NCI-H2029 treated with DMSO at 0.1 percent for 48 hours (cell line): ENCODE measurements at places on chromosomes 12 and 14.

DNA sequence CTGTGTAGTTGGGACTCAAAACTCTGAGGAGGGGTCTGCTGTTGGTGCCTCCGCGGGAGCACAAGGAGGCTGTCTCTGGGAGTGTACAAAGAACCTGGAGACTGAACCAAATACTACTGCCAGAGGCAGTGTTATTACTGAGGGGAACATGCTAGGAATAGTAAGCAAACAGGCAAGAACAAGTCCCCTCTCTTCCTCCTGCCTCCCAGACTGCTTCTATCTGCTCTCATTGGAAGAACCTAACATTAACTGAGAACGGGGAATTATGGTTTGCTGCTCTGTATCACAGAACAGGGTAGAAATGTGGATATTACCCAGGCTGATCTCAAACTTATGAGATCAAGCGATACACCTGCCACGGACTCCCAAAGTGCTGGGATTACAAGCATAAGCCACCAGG, 4.5 kb upstream of the KMT5A start:
- DNase-seq, result no peak

DNA sequence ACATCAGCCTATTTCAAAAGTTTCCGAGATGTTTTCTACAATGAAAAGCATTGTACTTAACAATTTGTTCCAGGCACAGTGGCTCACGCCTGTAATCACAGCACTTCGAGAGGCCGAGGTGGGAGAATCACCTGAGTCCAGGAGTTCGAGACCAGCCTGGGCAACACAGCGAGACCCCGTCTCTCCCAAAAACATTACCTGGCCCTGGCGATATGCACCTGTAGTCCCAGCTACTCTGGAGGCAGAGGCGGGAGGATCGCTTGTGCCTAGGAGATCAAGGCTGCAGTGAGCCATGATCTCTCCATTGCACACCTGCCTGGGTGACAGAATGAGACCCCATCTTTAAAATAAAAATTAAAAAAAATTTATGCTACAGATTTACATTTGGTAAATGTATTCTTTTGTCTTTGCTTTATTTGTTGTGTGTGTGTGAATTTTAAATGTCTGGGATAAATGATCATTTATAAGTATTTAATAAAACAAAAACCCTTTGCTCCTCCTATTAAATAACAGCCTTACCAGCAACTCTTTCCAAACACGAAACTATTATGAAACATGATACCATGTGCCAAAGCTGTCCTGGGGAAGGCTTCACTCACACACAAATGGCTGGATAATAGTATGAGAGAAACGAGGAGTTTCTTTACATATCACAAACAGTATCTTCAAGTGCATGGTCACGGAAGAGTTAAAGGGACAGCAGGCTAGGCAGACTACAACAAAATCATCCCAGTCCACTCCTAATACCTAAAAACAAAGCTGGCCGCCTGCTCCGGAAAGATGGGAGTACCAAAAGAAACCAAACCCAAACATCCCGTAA, 1.1 kb downstream of the ATXN3 start:
- no peak for DNase-seq

- peak; percentile 63 for DNase-seq
These were observed at the start of gene PAWR for GRCh38 chr12:79690638-79691510. Gene PAWR, minus strand, starts transcription at chr12:79690964. Its CDS starts 720 bp downstream, at chr12:79690244.

- DNase-seq, result no peak
These were observed 117.7 kb downstream of the ZFP36L1 start for GRCh38 chr14:68675233-68675577.

GRCh38 chr12:26271889-26272492, 76.6 kb downstream of the SSPN start:
- no peak for DNase-seq

DNA sequence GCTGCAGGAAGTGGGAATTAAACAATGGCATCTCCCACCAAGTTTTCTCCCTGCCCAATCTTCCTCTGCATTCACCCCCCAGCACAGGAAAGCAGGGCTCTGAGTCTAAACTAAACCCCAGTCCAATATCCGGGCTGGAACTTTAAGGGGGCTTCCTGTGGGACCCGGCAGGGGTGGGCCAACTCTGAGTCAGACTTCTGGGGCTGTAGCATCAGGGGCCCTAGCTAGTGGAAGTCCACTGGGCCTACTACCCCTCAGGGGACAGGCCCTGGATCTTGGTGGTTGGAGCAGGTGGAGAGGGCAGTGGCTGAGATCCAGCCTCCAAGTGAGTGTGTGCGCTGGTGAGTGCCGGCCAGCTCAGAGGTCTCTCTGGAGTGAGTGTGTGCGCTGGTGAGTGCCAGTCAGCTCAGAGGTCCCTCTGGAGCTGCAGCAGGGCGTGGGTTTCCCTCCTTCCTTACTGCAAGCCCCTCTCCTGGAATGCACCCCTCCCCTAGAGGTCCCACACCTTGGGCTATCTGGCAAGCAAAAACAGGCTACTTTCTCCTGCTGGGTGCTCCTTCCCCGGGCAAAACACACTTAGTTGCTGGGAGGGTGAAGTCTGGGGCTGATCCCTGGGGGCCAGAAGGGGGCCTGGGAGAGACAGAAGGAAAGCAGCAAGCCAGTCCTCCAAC, 5.6 kb upstream of the LHX5 start:
- DNase-seq, result no peak

DNA sequence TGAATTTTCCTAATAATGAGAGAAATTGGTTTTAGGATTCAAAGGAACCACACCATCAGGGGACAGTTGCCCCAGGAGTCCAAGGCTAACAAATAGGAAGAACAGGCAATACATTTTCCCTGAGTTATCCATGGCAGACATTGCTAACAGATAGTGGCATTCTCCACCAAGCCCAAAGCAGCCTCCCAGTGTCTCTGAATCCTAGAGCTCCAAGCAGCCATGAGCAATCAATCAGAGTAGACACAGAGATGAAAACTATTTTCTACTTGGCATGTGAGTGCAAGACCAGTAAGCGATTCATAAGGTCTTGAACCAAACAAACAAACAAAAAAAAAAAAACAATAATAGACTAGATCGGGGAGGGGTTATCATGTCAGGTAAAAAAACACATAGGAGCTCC, 515.7 kb downstream of the MED13L start:
- no peak for DNase-seq

GRCh38 chr14:70782361-70782760, 27.0 kb downstream of the MAP3K9 start:
- no peak for DNase-seq

DNA sequence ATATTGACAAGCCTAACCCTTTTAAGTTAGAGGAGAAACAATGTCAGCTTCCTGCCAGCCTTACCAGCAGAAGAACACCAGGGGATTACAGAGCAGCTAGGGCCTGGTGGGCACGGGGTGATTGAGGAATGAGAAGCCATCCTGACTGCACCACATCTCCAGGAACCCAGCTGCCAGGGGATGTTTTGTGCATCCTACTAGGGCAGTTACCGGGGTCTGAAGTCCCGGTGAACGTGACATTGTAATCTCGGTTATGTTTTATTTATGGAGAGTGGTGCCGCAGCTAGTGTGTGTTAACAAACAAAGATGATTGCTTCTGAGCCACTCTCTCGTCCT, 115.9 kb downstream of the BCL11B start:
- DNase-seq, result no peak

DNA sequence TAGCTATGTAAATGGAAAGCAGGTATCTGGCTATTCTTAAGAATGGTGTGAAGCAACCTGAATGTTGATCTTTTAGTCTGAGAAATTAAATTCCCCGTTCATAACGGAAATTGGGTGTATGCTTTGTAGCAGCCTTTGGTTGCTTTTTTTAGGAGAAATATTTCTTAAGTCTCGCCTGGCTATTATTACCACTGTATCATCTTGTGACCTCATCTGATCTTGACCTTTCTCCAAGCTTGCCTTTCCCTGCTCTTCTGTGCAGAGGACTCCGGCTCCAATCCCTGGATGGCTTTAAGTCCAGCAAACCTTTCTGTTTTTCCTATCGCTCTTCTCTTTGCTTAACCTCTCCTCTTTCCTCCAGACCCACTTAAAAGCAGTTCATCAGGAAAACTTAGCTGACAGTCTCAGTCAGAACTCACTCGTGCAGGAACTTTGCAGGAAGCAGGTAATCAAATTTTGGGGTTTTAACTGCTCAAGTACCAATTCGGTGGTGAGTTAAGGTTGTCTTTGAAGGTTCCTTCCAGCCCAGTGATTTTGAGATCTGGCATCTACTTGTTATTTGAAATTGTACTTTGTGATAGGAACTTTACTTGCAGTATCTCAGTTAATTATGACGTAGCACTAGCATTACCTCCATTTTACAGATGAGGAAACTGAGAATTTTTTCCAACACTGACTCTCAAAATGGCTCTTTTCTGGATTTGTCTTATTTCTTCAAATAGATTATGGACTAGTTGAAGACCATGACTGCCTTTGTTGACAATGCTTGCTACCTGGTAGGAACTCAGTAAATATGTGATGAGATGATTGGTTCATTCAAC, 14.1 kb downstream of the PPFIBP1 start:
- no peak for DNase-seq

DNA sequence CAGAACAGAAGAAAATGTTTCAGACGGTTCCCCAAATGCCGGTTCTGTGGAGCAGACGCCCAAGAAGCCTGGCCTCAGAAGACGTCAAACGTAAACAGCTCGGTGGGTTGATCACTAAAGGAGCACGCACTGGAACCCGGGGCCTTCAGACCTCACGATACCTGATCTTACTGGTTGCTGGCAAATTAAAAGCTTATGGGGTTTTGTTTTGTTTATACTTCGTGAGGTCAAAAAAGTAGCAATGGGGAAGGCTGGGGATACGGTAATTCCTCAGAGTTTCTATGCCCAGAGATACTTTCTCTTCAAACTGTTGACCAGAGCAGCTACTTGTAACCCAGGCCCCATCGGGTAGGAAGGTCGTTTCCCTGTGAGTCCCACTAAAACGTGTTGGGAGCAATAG, 1.7 kb downstream of the CDKN1B start:
- DNase-seq, result peak; percentile 31

- DNase-seq, result no peak
These were observed 44.0 kb downstream of the PAH start for GRCh38 chr12:102873077-102873476.

DNA sequence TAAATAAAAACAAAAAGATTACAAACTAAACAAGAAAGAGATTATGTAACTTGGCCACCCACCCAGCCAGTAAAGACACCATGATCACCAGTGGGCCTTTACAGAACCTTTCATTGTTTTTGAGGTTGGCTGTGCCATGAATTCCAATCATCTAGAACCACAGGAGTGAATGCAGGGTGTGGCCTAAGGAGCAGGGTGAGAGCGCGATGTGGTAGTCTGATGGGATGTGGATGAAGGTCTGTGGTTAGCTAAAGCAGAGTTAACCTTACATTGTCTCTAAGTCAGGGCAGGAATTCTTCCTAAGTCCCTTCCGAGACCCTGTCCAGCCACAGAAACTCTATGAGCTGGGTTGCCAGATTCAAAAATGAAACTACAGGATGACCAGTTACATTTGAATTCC, 54.0 kb upstream of the CDKN3 start:
- DNase-seq, result no peak

- DNase-seq, result no peak
These were observed 24.2 kb downstream of the NOC4L start for GRCh38 chr12:132168311-132169031.

GRCh38 chr12:66713984-66714383, 35.1 kb upstream of the GRIP1 start:
- DNase-seq, result no peak

DNA sequence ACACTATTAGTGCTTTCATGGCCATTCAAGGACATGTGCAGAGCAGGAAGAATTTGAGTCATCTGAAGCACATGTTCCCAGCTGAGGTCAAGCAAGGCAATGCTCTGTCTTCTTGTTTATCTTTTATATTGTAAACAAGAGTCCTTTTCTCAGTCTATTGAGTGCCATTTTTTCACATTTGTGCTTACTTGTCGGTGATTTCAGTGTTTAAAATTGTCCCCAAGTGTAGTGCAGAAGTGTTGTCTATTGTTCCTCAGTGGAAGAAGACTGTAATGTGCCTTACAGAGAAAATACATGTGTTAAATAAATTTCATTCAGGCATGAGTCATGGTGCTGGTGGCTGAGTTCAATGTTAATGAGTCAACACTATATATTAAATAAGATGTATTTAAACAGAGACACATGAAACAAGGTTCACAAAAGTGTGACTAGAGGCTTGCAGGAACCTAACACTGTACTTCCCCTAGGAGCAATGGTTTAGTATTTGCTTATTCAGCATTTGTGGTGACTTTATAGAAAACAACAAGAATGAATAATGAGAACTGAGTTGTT, 391.1 kb downstream of the LRIG3 start:
- peak; percentile 46 for DNase-seq

- no peak for DNase-seq
These were observed 16.1 kb downstream of the UBC start for GRCh38 chr12:124898200-124898922.

DNA sequence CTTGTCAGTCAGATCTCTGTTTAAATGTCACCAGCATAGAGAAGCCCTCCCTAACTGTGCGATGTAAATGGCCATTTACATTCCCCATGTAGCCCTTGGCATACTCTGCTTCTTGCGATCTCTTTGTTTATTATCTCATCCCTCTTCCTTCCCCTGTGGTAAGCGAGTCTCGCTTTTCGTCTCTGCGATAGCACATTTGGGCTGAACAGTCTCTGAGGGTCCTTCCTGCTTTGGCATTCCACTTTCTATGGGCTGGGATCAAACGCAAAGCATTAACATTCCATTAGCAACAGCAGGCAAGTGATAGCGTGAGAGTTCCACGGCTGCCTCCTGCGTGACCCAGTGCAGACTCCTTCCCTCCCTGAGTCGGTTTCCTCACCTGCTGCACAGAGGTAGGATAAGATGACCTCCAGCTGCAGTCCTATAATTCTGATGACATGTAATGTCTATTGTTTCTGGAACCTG, 61.4 kb upstream of the TUNAR start:
- DNase-seq, result no peak

DNA sequence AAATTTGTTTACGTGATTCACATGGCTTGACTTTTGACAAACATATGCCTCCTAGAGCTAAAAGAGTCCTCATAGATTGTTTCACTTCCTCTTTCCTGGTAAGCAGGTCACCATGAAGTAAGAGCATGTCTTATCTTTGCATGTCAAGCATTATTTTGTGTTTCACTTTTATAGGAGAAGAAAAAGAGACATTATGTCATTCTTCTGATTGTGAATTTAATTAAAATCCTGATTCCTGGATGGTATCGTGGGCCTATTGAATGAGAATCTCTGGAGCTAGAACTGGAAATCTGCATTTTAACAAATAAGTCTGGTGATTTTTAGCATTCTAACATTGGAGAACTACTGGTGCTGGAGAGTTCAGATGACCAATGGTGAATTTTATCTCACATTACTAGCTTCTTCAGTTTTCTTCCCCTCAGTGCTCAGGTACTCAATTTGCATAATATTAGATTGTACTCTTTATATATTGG, 218.6 kb upstream of the ATP2B1 start:
- no peak for DNase-seq
